ENCODE measurements at places on chromosomes 4 and X.

- DNase-seq = no peak
These were observed 41.1 kb downstream of the IL13RA2 start for GRCh38 chrX:114976292-114976691.

GRCh38 chr4:179097741-179098140, 1655.5 kb upstream of the AGA start:
- DNase-seq = no peak

- DNase-seq = no peak
These were observed 276.3 kb upstream of the DKK2 start for GRCh38 chr4:107312366-107312765.

GRCh38 chr4:159296061-159296460, 193.2 kb downstream of the RAPGEF2 start:
- DNase-seq = peak; percentile 37

GRCh38 chr4:122687531-122688061, 44.9 kb upstream of the BBS12 start:
- DNase-seq = no peak

DNA sequence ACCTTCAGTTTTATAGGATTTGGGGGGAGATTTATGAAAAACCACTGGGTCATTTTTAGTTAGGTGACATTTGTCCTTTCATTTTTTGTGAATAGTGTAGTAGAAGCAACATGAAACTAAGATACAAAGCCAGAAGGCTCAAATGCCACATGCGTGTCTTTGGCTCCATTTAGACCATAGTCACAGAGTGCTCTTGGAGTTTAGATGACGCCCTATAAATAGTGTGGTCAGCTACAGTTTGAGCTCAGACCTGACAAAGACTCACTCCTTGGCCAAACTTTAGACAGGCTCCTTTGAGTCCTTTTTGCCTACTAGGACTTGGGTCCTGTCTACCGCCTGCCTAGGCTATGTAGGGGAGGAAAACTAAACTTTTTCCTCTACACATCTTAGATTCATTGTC, 16.8 kb upstream of the PAGE1 start:
- DNase-seq = no peak

- no peak for DNase-seq
These were observed 25.6 kb upstream of the SPANXD start for GRCh38 chrX:141724186-141724585.

- no peak for DNase-seq
These were observed 69.6 kb downstream of the ADRA2C start for GRCh38 chr4:3835527-3836405.

DNA sequence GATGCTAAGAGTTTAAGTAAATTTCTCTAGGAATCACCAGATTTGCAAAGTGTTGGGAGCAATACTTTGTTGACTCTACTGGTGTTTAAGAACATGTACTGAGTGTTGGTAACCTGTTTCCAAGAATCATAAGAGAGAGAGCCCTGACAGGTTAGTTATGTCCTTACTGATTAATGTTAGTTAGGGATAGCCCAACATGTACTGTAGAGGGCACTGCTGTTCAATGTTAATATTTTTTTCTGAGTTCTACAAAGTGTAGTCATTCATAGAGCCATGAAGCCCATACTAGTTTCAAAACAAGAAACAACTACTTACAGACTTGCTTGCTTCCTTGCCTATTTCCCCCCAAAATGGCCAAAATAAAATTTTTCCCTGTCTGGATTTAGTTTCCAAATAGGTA, 11.9 kb downstream of the TMPRSS11D start:
- DNase-seq = peak; percentile 50

- DNase-seq = no peak
These were observed 60.6 kb upstream of the WWC2 start for GRCh38 chr4:183038436-183038835.

GRCh38 chrX:42686706-42687105, 91.3 kb downstream of the PPP1R2C start:
- no peak for DNase-seq

DNA sequence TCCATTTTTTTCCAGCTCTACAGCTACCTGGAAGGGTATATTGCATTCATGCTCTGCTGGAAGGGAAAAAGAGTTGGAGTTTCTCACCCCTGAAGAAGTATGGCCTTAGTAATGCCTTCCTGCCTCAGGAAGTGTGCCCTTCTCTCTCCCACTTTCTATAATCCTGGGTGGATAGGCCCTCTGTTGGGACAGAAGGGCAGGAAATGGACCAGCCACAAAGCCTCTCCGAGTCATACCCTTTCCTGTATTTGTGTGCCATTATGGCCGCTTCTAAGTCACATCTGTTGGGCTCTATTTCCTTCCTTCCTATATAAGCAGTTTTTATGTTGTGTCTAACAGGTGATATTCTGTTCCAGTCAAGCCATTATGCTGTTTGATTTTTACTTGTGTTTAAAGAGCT, 74.8 kb upstream of the SMARCA5 start:
- DNase-seq = no peak

- DNase-seq = no peak
These were observed 41.8 kb downstream of the CLCN3 start for GRCh38 chr4:169662206-169662605.

- DNase-seq = no peak
These were observed 7.5 kb downstream of the NEK1 start for GRCh38 chr4:169604903-169605331.

GRCh38 chr4:154487145-154487544, 4.5 kb downstream of the DCHS2 start:
- no peak for DNase-seq

DNA sequence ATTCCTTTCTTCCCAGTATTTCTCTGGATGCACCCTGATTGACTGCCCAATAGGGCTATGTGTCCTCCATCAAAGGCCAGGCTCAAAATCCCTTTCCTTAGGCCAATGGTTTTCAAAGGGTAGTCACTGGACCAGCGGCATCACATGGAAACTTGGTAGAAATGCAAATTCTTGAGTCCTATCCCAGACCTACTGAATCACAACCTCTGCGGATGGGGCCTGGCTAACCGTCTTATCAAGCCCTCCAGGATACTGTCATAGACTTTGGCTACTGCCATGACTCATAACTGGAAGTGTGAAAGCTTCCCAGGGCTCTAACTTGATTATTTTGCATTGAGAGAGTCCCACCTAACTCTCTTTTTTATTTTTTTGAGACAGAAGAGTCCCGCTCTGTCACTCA, 71.9 kb upstream of the TFDP3 start:
- DNase-seq = no peak

- no peak for DNase-seq
These were observed 110.7 kb downstream of the AASDH start for GRCh38 chr4:56276547-56276946.

DNA sequence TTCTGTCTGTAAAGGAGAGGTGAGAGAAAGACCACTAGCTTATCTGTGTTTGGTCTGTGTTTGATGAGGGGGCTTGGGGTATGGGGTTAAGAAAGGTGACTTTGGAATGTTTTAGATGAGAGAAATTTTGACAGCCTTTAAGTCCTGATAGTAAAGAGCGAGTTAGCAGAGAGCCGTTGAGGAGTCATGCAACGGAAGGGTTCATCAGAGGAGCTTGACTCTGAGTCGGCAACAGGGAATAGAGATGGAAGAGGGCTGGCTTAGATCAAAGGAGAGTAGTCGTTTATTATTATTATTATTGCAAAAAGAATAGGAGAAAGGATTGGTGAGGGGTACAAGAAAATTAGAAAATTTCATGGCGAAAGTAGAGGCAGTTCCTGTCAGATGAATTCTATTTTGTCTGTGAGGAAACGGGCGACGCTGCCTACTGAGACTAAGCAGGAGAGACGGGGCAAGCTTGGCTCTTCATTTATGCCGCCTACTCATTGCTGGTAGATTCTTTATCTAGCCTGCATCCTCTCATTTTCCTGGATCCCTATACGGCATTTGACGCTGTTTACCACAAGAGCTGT, 473 bp upstream of the VAMP7 start:
- DNase-seq = no peak

DNA sequence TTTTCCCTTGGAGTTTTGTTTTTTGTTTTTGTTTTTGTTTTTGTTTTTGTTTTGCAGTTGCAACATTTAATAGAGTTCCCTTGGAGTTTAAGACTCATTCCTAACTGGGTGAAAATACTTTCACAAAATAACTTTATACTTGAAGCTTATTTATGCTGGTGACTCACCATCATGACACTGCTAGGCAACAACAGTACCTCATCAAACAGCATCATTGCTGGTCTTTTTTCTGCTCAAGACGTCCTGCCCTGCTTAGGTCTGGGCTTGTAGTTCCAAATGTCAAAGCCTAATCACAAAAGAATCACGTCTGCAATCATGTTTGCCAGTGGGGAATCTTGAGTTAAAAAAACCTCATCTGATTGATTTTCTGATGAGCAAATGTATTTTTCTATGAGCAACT, 105.7 kb upstream of the PRPS2 start:
- no peak for DNase-seq

DNA sequence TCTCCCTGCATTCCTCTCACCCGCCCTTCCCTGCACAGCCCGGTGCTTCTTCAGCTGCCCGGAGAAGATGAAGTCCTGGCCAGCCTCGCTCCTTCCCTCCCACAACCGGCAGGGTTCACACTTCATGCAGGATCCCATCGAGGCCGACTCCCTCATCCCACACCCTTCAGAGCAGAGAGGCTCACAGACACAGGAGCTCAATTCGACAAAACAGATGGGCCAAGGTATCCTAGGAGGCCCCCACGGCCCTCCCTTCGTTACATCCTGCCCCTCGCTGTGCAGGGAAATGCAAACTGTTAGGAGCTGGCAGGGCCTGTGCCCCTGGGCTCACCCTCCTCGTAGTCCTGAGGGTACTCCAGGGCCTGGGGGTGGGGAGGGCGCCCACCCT, 238.1 kb downstream of the DHRSX start:
- no peak for DNase-seq

DNA sequence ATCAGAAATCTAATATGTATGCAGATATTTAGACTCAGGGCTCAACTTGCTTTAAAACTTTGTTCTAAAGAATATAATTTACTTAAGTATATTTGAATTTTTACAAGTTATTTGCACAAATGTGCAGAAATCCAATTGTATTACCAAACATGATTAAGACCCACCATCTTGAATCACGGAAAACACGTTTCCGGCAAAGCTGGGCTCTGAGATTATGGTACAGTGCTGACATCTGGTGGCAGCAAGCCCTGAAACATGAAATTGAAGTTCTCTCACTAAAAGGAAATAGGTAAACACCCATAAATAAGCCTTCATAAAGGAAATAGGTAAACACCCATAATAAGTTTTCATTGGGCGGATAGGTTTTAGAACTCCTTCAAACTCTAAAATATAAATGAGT, 98.3 kb upstream of the MAOA start:
- peak; percentile 53 for DNase-seq

DNA sequence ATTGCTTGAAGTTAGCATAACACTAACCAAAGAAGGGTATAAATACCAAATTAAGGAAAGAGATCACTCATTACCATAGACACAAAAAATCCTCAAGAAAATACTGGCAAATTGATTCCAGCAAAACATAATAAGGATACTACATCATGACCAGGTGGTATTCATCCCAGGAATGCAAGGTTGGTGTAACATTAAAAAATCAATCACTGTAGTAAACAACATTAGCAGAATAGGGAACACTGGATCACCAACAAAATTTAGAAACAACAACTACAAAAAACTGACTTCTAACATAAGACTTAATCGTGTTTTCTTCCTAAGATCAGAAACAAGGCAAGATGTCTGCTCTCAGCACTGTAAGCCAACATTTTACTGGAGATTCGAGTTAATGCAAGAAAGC, 14.1 kb downstream of the GAK start:
- DNase-seq = no peak

Data from H4 (cell line).